ENCODE measurements at places on chromosomes 4 and X.

- DNase-seq: no peak
These were observed 3.2 kb upstream of the PCDH19 start for GRCh38 chrX:100413229-100413628.

DNA sequence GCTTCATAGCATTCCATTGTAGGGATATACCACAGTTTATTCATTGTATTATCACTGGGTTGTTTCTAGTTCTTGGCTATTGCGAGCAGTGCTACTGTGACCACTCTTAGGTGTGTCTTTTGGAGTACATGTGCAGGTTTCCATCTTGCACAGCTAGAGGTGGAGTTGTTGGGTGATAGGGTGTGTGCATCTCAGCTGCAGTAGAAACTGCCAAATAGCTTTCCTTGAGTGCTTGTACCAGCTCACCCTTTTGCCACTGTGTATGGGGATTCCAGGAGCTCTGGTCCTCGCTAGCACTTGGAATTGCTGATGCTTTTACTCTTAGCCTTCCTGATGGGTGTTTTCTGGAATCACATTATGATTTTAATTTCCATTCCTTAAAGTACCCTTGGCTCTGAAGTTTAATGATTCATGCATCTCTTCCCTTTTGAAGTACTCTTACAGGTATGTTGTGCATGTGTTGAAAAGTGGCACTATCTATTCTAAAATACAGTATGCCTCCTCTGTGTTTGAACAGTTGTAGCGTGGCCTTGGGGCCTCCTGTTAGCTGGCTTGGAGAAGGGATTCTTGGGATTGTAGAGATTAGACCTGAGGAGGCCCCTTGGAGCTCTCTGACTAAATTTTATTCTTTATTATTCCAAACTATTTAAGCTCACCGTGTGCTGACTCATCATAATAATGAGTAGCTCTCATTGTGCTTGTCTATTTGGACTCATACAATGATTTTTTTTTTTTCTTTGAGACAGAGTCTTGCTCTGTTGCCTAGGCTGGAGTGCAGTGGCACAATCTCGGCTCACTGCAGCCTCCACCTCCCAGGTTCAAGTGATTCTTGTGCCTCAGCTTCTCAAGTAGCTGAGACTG, 38.4 kb downstream of the HTT start:
- DNase-seq: no peak

- no peak for DNase-seq
These were observed 608.4 kb downstream of the ANKRD50 start for GRCh38 chr4:124104101-124104500.

- DNase-seq: no peak
These were observed 201.4 kb downstream of the ARHGAP10 start for GRCh38 chr4:147933316-147933715.

DNA sequence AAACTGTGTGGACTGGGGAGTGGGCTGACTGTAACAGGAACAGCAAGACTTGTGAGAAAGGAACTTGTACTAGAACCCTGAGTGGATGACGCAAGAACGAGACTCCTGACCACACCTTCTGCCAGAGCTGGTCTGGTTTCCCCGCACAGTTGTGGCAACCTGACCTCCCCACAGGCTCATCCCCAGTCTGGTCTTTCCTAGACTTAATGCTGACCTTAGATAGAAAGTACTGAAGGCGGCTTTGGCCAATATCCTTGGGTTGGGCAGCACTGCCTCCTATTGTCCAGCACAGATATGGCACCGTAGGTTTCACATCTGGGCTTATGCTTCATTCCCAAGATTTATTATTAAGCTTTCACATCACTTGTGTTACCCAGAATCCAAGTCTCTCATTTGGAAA, 137.8 kb upstream of the FRG1 start:
- DNase-seq: no peak

- peak; percentile 78 for DNase-seq
These were observed 635 bp upstream of the PHF8 start for GRCh38 chrX:54044877-54045338.

GRCh38 chrX:88366314-88366713, 380.7 kb upstream of the CPXCR1 start:
- DNase-seq: no peak

DNA sequence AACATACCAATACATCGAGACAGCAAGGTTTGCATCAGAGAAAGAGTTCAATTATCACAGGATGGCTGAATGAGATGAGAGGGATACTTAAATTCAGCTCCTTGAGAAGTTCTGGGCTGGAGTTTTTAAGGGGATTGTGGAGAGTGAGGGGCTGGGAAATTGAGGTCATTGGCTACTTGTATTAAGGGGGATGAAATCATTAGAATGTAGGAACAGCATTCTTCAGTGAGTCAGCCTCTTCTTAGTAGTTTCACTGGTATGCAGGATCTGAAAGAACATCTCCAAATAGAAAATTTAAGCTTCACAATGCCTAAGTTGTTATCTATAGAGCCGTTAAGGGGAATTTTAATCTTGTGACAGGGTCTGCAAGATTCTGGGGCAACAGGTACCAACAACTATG, 211.6 kb upstream of the TAPT1 start:
- DNase-seq: no peak

- DNase-seq: peak; percentile 98
These were observed at the start of gene TBC1D9 for GRCh38 chr4:140756319-140757231. Gene TBC1D9 (minus strand): TSS chr4:140756385. CDS start chr4:140756045, 340 bp downstream.

DNA sequence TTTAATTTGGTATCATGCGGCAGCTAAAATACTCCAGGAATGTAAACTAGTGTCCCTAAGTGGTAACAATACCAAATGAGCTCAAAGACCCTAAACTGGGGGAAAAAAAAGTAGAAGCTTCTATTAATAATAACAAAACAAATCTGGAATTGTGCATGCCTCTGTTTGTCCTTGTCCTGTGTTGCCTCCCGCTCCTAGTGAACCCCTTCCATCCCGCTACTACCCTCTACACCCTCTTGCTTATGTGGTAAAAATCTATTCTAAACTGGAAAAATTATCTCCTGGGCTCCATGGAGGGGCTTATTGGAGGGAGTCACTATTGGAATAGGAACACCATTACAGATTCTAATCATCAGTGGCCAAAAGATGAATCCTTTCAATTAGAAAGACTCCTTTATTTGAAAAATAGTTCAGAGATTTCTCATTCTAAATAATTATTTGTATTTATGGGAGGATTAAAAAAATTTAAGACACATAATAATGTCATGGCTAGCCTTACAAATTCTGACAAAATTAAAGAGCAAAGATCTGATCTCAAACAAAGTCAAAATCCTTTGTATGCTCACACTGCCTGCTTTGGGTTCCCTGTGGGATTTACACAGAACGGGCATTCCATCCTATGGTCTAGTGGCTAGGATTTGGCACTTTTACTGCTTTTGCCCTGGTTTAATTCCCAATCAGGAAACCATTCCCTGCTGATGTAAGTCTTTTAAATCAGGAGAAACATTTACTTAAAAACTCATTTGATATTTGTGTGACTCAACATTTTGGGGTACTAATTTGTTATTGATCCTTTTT, 34.7 kb upstream of the FMR1 start:
- DNase-seq: no peak

DNA sequence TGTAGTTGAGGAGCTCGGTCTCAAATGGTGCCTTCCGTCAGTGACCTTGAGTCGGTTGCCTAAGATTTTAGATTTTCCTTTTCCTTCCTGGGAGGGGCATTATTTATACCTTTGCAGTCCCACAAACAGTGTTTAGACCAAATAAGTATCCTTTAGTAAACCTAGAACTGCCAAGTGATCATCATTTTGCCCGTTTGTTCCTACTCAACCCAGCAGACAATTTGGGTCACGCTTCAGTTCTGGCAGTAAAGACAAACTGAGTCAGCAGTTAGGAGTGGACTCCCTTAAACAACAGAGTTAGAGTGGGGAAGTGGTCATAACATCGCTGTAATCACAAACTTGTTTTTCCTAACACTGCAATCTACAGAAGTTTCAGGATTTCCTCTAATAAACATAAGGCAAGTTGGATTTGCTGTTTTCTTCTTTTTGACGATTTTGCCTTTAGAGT, 777 bp upstream of the WDFY3 start:
- DNase-seq: no peak

- DNase-seq: no peak
These were observed 98.0 kb downstream of the CDS1 start for GRCh38 chr4:84680956-84681355.

GRCh38 chrX:101460669-101461068, 24.6 kb upstream of the ARMCX4 start:
- DNase-seq: no peak

- no peak for DNase-seq
These were observed 299.2 kb downstream of the IDS start for GRCh38 chrX:149205937-149206336.

GRCh38 chrX:3295731-3296130, 50.7 kb downstream of the MXRA5 start:
- DNase-seq: no peak

GRCh38 chrX:145773006-145773405, 44.6 kb upstream of the SLITRK2 start:
- no peak for DNase-seq

GRCh38 chrX:12686331-12686730, 104.9 kb upstream of the PRPS2 start:
- no peak for DNase-seq

- no peak for DNase-seq
These were observed 163.9 kb upstream of the MAMLD1 start for GRCh38 chrX:150199181-150199580.

DNA sequence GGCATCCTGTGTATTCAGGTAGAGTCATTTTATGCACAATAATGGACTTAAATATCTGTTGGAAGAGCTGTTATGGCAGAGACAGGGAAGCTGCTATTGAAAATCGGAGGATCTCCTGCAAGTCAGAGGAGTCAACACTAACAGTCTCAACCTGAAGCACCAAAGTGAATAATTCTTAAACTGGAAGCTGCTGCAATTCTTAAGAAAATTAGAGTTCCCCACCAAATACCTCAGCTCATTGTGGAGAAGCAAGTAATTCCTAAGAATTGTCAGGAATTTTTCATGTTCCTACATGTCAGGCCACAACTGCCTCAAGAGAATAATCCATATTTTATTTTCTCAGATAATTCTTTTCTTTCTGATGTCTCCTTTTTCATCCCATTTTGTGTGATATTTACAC, 892.6 kb upstream of the LCORL start:
- no peak for DNase-seq

GRCh38 chr4:5045097-5045496, 6.2 kb upstream of the STK32B start:
- no peak for DNase-seq

DNA sequence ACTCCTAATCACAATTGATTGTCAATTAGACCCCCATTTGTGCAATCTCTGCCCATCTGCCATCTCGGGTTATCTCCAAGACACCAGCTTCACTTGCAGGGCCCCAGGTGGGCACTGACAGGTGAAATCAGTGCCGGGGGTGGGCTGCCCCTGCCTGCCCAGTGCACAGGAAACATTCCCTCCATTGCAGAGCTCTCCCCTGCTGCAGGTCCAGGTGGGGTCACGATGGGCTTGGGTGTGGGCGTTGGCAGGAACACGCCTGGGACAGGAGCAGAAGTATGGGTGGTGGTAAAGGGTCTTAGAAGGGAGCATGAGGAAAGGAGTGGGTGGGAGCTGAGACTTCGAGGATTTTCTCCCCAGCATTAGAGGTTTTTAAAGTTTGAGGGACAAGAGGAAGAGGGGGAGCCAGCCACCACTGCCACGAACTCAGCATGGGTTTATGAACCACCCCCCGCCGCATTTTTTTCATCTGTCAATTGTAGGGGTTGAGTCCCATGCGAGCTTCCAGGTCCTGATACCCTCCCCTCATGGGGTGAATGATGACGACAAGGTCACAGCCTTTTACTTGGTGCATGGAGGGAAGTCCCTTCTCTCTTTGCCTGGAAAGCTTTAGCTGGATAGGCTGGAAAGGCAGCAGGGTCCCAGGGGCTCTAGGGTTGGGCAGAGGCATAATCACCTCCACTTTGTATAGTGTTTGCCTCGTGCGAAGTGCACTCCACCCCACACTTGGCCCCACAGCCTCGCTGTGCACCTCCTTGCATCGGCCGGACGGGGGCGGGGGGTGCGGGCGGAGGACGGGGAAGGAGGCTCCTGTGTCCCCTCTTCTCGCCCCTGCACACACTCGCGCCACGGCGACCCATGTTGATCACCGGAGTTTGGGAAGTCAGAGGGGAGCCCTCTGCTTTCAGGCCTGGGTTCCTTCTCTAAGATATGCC, 3.5 kb upstream of the NKX1-1 start:
- DNase-seq: no peak

DNA sequence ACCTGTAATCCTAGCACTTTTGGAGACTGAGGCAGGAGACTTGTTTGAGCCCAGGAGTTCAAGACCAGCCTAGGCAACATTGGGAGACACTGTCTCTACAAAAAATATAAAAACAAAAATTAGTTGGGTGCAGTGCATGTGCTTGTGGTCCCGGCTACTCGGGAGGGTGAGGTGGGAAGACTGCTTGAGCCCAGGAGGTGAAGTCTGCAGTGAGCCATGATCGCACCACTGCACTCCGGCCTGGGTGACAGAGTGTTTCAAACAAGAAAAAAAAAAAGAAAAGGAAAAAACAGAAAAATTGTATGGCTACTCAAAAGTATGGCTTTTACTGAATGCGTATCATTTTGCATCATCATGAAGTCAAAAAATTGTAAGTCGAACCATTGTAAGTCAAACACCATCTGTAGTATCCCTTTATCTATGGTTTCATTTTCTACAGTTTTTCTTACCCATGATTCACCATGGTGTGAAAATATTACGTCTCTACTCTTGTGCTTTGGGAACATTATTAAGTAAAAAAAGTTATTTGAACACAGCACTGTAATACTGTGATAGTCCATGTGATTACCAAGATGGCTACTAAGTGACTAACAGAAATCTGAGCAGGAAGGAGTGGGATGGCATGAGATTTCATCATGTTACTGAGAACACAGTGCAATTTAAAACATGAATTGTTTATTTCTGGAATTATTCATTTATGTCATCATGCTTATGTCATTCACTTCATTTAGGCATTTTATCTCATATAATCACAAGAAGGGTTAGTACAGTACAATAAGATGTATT, 26.5 kb upstream of the MANBA start:
- DNase-seq: no peak

GRCh38 chrX:43003939-43004338, 226.0 kb upstream of the PPP1R2C start:
- DNase-seq: no peak

DNA sequence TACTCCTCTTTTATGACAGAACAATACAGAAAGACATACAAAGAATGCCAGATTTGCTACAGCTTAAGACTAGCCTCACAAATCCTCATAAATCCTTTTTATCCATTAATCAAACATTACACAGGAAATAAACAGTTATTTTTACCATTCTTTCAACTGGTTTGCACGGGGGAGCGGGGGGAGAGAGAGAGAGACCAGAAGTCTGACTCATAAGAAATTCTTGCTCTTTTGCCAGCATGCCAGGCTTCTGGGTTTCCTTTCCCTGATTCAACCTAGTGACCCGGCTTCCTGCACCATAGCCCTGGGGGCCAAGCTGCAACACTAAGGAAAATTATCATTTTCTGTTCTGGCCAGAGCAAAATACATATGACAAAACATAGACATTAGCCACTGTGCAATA, 6.8 kb upstream of the RRAGB start:
- DNase-seq: no peak

- peak; percentile 49 for DNase-seq
These were observed 183.7 kb downstream of the SPATA18 start for GRCh38 chr4:52234561-52235440.

GRCh38 chr4:26780539-26780938, 80.1 kb upstream of the STIM2 start:
- DNase-seq: no peak
